ENCODE measurements at places on chromosomes 5 and 9. TPM values are rescaled to one million over a fixed set of nuclear protein-coding genes. Genes with fewer than 3 reads are reported as not detected.

TXNDC15 gene
- total RNA-seq: 70.6 TPM

OLFM1 gene
- total RNA-seq: 0.98 TPM

GABRG2 gene
- not detected for total RNA-seq

SNCB gene
- total RNA-seq: not detected

RALGPS1 gene
- total RNA-seq: 2.9 TPM

BHMT2 gene
- 3.0 TPM for total RNA-seq

ZNF782 gene
- 5.7 TPM for total RNA-seq

PCDH1 gene
- total RNA-seq: 211 TPM

MRPS30 gene
- 67.8 TPM for total RNA-seq

FOXD4L3 gene
- total RNA-seq: not detected

C5orf24 gene
- 74.5 TPM for total RNA-seq

MTAP gene
- 37.9 TPM for total RNA-seq

PNPLA7 gene
- 1.1 TPM for total RNA-seq

MGAT1 gene
- 117 TPM for total RNA-seq

SLC46A2 gene
- total RNA-seq: not detected

CD274 gene
- 26.7 TPM for total RNA-seq

TRIM14 gene
- 2.3 TPM for total RNA-seq

IRGM gene
- total RNA-seq: not detected

MEGF10 gene
- 4.6 TPM for total RNA-seq

SAP30L gene
- total RNA-seq: 17.6 TPM

CDH6 gene
- not detected for total RNA-seq

ADCY2 gene
- total RNA-seq: not detected

SLC36A3 gene
- total RNA-seq: not detected

FGF18 gene
- total RNA-seq: 0.10 TPM

SPINK5 gene
- 0.10 TPM for total RNA-seq

PCDHGA12 gene
- 12.0 TPM for total RNA-seq

GRM6 gene
- not detected for total RNA-seq

MEGF9 gene
- total RNA-seq: 9.1 TPM

TMEM267 gene
- 12.9 TPM for total RNA-seq

CNTNAP3B gene
- total RNA-seq: 163 TPM

ANKRD31 gene
- 0.10 TPM for total RNA-seq

HINT2 gene
- total RNA-seq: 6.2 TPM

BTNL3 gene
- not detected for total RNA-seq

CDC26 gene
- total RNA-seq: 32.9 TPM

PAEP gene
- not detected for total RNA-seq

CATSPER3 gene
- total RNA-seq: under 0.01 TPM

SCGB3A2 gene
- not detected for total RNA-seq

OCLN gene
- total RNA-seq: 7.7 TPM

APBA1 gene
- total RNA-seq: 22.5 TPM

EDIL3 gene
- 3.5 TPM for total RNA-seq

GLRA1 gene
- total RNA-seq: not detected

SLIT3 gene
- total RNA-seq: 0.10 TPM
